ENCODE measurements at places on chromosomes 6 and 20.

DNA sequence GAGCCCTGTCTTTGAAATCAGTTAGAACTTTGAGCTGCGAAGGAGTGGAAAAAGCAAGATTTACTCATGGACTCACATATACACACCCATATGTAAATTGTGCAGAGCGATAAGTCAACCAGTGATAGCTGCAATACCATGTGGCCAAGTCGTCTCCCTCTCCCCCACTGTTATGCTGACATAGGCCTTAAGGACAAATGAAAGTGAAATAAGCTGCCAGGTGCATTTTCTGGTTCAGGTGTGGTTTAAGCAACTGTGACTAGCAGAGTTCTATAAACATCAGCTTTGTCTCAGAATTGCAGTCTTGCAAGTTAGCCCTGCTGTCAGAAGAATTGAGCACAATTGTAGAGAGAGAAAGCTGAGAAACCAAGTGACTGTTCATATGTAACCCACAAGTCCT, 9.6 kb downstream of the FAM83B start:
- DNase-seq = no peak

GRCh38 chr20:10604865-10605440, 68.8 kb downstream of the JAG1 start:
- DNase-seq = no peak

- DNase-seq = no peak
These were observed 41.8 kb upstream of the DOK5 start for GRCh38 chr20:54433636-54434035.

- no peak for DNase-seq
These were observed 251.0 kb downstream of the KHDC1L start for GRCh38 chr6:72974276-72974675.

- no peak for DNase-seq
These were observed 3.0 kb upstream of the CDK5RAP1 start for GRCh38 chr20:33404281-33404680.

DNA sequence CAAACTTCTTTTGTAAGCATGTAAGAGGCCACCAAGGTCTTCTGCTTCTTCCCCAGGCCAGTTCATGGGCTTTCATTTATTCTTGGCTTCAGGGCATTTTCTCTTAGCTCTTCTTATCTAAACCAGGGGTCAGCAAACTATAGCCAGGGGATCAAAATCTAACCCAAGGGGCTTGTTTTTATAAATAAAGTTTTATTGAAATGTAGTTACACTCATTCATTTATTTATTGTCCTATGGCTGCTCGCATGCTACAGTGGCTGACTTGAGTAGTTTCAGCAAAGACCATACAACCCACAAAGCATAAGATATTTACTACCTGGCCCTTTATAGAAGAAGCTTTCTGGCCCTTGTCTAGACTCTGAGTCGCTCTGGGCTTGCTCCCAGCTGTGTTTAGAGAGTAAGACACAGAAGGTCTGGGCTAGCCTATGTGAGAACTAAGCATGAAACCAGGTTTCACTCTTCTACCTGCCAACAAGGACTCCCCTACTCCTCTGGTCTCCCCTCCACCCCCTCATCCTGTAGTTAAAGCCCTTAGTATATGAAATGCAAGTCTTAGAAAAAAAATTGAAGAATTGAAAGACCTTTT, 43.2 kb downstream of the KHDC1L start:
- DNase-seq = no peak

- no peak for DNase-seq
These were observed 67.4 kb upstream of the SNRPB2 start for GRCh38 chr20:16662467-16662866.

DNA sequence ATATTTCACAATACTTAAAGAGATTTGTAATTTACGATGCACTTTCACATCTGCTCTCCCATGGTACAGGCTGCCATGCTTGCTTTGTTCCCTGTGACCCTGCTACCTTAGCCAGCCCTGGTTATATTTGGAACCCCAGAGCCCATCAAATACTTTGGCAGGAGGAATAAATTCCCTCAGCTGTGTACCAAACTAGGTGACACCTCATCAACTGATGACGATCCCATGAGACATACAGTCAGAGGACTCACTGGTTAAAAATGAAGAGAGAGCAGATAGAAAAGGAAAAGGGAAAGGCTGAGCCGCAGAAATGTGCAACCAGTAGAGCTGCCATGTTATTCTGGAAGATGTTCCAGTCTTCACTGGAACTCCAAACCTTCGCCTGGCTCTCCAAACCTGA, 120.0 kb downstream of the SIM1 start:
- DNase-seq = no peak

- no peak for DNase-seq
These were observed 265.0 kb upstream of the MARCKS start for GRCh38 chr6:113591896-113592827.

DNA sequence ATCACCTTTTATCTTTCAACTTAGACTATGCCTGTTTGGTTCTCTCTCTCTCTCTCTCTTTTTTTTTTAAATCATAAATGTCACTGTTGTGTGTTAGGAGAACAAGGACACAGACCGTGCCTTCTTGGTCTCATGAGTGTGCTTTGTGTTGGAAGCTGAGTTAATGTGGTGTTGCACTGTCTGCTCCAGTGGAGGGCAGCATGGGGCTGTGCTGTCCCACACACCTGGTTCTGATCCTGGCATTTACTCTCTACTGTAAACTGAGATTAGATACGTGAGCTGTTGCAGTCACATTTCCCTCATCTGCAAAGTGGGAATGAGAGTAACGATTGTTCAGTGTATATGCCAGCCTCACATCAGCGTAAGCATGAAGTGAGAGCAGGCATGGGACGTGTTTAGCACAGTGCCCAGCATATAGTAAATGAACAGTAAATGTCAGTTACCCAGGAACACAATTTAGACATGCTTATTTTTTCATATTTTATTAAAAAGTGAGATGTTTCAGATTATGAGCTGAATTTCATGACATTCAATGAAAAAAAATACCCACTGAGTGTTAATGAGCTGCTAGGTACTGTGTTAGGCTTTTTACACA, 161.1 kb downstream of the FARS2 start:
- no peak for DNase-seq

- DNase-seq = no peak
These were observed 65.0 kb upstream of the SIRPA start for GRCh38 chr20:1830240-1830639.

DNA sequence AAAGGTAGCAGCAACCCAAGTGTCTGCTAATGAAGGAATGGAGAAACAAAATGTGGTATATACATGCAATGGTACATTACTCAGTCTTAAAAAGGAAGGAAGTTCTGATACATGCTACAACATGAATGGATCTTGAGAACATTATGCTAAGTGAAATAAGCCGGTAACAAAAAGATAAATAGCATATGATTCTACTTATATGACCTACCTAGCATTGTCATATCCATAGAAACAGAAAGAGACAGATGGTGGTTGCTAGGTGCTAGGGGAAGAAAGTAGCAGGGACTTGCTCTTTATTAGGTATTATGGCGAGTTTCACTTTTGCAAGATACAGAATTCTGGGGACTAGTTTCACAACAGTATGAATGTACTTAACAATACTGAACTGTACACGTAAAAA, 46.6 kb downstream of the UBR2 start:
- DNase-seq = no peak

DNA sequence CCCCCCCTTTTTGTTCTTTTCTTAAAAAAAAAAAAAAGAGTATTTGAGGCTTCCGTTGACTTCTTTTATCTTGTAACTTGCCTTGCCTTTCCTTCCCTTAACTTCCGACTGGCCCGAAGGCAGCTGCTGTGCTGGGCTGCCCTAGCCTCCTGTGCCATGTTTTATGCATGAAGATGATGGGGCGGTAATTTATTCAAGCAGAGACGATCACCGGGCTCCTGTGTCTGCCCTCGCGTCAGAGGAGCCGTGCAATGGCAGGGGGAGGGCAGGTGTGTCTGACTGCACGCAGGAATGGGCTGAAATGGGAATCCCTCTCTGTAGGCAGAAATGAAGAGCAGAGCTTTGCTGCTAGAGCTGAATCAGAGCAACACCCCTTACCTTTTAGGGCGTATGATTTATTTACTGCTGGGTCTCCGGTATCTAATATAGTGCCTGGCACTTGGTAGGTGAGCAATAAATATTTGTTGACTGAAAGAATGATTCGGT, 106.3 kb upstream of the RIPOR2 start:
- DNase-seq = peak; percentile 53

DNA sequence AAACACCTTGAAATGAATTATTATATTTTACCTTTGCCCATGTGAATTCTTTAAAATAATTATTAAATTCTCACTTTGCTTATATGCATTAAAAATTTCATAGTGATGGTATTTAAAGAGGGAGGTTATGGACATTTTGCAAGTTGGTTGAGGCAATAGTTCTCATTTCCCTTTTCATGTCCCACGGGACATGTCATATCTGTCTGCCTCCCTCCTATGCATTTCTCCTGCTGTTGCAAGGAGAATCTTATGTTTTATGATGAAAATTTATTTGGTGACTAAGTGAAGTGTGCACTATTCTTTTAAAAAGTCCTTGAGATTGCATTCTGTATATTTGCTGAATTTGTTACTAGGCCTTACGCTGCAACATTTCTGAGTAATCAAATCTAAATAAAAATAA, 67.2 kb downstream of the UTRN start:
- no peak for DNase-seq

DNA sequence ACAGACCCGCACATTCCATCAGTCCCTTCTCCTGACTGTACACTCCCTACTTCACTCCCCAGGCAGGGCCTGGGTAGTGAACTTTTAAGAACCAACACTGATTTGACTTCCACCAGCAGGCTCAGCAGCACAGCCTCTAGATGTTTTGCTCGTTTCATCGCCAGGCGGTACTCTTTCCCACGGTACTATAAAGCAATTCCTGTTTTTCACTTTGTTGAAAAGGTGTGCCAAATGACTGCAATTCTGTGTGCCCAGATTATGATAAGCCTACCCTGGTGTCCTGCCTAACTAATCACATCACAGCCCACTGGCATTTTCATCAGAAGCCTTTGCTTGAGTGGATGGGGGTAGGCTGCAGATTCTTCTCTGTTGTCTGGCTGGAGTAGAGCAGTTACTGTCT, 12.9 kb upstream of the WTAP start:
- no peak for DNase-seq

All from activated CD4-positive, alpha-beta T cell treated with anti-CD3 and anti-CD28 coated beads, Interleukin-2, amount 50 U/mL, for 4 hours (primary cell).